COLO829 (cell line): ENCODE measurements at places on chromosomes 13 and 19.
A peak's percentile ranks its signal among the peaks of the same experiment; 100 is the strongest.

- peak; percentile 85 for DNase-seq
Measured at GRCh38 chr19:46713781-46714443, 3.0 kb downstream of the PRKD2 start.

DNA sequence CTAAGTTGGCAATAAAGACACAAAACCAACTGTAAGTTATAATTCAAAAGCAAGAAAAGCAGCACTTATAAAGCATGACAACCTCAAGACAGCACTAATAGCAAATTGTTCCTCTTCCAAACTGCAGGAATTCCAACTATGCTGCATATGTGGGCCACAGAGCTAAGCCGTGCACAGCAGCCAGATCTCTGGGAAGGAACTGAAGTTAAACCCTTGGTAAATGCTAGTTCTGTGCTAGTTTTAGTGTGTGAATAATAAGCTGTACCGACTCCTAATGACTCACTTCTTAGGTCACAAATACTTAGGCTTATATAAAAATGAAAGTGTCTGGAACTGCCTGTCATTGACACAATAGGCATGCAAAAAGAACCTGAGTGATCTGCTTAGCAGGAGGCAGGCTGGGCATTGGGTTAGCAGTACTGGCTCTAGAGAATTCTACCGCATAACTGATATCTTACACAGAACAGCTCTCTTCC, 21.2 kb upstream of the GTF3A start:
- peak; percentile 34 for DNase-seq

DNA sequence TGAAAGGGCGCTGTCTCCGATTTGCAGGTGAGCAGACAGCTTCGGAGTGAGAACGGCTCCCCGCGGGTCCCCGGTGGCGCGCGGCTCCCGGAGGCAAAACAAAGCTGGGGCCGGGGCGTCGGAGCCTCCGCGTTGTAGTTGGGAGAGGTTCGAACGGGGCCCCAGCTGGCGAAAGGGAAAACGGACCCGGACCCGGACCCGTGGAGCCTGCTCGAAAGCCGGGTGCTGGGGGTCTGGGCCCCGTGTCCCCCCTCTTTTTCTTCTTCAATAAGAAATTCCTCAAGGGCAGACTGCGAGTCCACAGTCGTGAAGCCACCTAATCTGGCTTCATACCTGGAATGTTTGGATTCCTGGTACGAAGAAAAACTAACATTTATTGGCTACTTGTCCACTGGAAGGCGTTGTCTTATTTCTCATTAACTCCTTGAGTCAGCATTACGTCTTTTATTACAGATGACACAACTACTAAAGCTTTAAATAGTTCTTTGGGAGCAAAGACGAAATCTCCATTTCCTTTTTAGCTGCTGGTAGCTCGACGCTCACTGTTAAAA, 632 bp upstream of the MTIF3 start:
- peak; percentile 17 for DNase-seq

DNA sequence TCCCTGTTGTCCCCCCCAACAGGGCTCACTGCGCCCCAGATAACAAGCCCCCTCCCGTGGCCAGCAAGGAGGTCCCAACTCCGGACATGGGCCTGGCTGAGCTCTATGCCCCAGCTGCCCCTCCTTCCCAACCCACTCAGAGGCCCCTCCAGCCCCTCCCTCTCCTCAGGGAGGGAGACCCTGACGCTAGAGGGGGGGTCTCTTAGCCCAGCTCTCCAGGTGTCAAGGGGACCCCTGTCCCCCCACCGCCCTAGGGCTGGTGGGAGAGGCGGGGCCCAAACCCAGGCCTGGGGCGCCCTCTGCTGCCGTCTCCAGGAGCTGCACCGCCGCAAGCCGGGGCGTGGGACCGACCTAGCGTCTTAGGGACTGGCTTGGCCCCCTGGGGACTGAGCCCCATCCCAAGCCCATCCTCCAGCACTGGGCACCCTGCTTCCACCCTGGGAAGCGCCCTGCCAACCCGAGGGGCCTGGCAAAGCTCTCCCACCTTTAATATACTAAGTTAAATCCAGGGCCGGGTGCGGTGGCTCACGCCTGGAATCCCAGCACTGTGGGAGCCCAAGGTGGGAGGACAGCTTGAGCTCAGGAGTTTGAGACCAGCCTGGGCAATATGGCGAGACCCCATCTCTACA, 1.4 kb downstream of the GRIN3B start:
- no peak for DNase-seq

DNA sequence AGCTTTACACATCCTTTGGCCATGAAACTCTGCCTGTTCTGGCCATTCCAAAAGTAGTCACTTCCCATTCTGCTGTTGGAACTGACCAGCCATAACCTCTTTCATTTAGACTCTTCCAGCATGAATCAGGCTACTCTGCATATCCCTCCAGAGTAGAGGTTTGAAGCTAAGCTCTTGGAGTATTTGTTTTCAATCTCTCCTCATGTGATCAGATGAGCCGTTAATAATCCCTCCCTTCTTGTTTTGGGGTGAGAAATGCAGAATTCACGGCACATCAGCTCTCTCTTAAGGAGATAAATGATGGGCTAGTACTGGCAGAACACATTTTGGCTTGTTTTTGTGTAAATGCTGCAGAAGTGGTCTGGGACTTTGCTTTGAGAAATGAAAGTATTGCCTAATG, 519.9 kb downstream of the PCDH17 start:
- DNase-seq: no peak

DNA sequence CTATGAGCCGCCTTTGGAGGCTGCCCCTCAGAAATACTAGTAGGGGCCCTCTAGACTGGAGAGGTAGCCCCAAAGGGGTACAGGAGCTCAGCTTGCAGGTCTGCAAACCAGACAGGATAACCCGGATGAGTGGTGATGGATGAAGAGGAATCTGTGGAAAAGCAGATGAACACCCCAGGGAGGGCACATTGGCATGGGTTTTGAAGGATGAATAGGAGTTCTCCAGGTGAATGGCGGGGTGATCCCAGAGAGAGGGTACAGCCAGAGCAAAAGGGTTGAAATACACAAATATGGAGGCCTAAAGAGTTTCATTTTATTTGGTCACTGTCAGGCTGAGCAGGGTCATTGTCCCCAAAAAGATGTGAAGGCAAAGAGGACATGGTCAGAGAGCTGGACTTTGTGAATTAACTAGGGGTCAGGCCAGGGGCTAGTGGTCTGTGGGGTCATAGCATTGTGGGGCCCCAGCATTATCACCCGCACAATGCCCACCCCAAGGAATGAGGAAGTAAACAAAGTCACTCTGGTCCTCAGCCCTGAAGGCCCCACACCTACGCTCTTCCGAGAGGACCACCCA, 4.8 kb downstream of the NR2F6 start:
- DNase-seq: no peak

GRCh38 chr13:93847162-93847561, 620.6 kb downstream of the GPC6 start:
- peak; percentile 40 for DNase-seq

DNA sequence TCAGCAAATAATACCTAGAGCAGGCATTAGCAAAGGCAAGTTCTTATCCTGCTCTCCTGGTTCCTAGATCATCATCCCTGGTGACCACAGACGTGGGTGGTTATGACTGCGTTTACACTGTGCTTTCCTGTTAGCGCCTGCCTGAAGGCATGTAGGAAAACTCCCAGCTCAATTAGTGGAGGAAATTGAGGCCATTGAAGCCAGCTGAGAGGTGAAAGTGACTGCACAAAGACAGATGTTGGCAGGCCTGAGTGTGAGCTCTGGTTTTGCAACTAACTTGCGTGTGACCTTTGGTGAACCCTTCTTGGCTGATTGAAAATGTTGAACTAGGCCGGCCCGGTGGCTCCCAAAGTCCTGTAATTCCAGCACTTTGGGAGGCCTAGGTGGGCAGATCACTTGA, 17.5 kb upstream of the NWD1 start:
- peak; percentile 71 for DNase-seq
